ENCODE measurements at places on chromosomes 12 and 14.

GRCh38 chr14:58659846-58660245 is 22.1 kb downstream of the DACT1 start:
- DNase-seq = no peak

- DNase-seq = no peak
These were observed 103.2 kb upstream of the DAAM1 start for GRCh38 chr14:59085207-59085739.

- no peak for DNase-seq
These were observed 154.0 kb downstream of the DAD1 start for GRCh38 chr14:22434901-22435550.

- peak; percentile 59 for DNase-seq
These were observed 20.0 kb downstream of the NFKBIA start for GRCh38 chr14:35384455-35385041.

- no peak for DNase-seq
These were observed 8.6 kb downstream of the NFATC4 start for GRCh38 chr14:24376448-24377070.

GRCh38 chr14:76267322-76268046 is 108.5 kb upstream of the ESRRB start:
- DNase-seq = peak; percentile 10

DNA sequence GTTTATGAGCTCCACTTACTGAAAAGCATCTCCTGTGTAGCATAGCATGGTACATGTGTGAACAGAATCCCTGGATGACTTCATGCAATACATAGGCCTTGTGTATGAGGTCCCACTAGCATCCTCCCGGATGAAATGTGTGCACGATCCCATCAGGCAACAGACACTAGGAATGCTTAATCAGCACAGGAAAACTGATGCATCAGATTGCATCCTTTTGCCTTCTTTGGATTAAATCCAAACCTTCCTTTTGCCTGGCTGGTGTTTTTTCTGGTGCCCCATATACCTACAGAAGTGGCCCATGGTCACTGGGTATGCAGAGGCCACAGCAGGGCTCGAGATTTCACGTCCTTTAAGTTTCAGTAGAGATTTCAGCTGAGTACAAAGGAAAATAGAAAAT is 120.9 kb upstream of the COCH start:
- DNase-seq = no peak

DNA sequence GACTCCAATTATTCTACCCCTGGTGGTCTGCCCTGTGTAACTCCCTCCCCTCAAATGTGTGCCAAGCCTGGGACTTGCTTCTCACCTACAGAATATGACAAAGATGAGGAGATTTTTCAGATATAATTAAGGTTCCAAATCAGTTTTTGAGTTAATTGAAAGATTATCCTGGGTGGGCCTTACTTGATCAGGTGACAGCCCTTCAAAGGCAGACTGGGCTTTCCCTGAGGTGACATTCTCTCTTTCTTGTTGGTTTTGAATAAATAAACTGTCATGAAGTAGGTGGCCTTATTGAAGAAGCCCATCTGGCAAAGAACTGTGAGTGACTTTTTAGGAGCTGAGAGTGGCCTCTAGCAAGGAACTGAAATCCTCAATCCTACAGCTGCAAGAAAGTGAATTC is 106.0 kb downstream of the BRMS1L start:
- DNase-seq = no peak

DNA sequence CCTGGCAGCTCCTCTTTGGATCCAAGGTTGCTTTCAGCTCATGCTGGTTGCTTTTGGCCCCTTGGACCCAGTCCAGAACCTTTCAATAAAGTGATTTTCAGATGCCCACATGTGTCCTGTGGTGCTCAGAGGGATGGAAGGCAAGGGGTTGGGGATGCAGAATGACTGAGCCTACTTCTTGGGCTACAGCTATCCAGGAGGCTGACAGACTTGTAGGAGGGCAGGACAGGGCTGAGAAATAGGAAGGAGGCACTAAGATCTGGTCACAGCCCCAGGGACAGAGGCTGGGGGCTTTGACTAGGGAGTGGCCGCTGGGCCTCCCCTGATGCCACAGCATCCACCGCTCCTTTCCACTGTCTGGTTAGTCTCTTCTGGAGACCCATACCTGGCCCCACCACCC is 1.2 kb upstream of the HOXC11 start:
- DNase-seq = no peak

- no peak for DNase-seq
These were observed 72.4 kb downstream of the RNF34 start for GRCh38 chr12:121472150-121472905.

DNA sequence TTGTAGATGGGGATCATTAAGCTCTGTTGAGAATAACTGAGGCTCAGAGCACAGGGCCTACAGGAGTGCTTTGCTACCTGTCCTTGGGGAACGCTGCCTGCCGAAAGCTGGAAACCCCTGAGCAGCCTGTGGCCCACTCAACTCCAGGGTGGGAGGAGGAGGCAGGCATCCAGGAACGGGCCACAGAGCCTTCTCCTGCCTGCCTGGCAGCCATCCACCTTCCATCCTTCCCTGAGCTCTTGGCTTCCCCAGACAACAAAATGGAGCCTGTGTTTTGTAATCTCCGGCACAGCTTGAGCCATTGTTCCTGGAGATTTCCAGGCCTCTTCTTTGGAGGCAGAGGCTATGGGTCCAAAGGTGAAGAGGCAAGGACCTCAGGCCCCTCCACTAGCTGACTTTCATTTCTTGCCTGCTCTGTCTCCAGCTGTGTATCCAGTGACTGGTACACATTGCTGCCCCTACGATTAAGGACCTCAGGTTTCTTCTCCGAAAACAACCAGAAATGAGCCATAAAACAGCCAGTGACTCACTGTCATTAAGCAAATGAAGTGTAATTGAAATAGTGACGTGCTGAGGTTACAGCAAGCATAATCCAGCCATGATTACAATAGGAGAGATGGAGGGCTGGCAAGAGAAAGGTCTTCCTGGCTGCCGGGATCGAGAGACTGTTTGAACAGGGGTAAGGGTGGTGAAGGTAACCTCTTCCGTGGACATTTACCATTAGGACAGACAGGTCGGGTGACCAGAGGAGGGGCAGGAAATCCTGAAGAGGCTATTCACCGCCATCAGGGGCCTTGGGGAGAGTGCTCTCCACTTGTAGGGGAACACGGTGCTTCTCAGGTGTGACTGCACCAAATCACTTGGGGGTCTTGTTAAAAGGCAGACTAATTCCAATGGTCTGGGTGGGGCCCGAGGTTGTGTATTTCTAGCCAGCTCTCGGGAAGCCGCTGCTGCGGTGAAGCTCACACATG is 56.3 kb upstream of the KCNA5 start:
- DNase-seq = no peak

- DNase-seq = no peak
These were observed 149.0 kb upstream of the ARID2 start for GRCh38 chr12:45580356-45580969.

GRCh38 chr14:77469067-77469505 is 11.2 kb downstream of the AHSA1 start:
- no peak for DNase-seq

GRCh38 chr12:101697930-101698799 is 725 bp downstream of the CHPT1 start:
- peak; percentile 51 for DNase-seq

DNA sequence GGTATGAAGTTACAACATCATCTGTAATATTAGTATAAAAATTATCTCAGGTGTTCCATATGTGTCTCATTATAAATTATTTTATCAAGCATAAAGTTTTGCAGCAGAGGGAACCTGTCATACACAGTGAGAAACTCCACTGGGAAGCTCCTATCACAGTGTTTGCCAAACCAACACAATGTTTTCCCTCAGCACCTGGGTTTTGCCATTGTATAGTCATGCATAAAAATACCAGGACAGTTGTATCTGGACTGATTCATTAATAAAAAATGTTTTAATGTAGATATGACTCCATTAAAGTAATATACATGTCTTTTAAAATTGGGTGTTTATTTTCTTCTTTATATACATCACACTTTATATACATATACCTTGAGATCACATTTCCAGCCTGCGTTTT is 56.6 kb downstream of the METTL25 start:
- no peak for DNase-seq

- peak; percentile 87 for DNase-seq
These were observed at the start of gene ACRBP for GRCh38 chr12:6647083-6647604. TSS of gene ACRBP (minus strand) at chr12:6647432. CDS start at chr12:6647366, 66 bp downstream.

GRCh38 chr14:54194501-54194900 is 202.3 kb upstream of the CDKN3 start:
- DNase-seq = no peak

- no peak for DNase-seq
These were observed 105.9 kb downstream of the PLXNC1 start for GRCh38 chr12:94254270-94254669.

- DNase-seq = peak; percentile 20
These were observed 10.5 kb upstream of the OR10P1 start for GRCh38 chr12:55626154-55626553.

DNA sequence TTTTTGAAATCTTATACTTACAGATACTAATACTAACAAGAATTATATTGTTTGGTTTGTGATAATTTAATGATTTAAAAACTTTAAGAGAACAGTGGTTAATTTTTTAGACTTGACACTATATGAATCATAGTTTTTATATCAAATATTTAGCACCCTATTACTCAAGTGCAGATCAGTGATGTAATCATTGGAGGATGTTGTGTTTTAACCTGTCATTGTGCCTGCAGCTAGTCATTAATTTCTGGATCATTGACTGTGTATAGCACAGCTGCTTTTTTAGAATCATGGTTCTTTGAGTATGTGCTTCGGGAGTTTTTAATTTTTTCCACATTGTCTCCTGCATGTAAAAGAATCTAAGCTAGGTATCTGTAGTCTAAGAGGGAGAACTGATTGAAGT is 17.3 kb downstream of the ARID4A start:
- DNase-seq = no peak

DNA sequence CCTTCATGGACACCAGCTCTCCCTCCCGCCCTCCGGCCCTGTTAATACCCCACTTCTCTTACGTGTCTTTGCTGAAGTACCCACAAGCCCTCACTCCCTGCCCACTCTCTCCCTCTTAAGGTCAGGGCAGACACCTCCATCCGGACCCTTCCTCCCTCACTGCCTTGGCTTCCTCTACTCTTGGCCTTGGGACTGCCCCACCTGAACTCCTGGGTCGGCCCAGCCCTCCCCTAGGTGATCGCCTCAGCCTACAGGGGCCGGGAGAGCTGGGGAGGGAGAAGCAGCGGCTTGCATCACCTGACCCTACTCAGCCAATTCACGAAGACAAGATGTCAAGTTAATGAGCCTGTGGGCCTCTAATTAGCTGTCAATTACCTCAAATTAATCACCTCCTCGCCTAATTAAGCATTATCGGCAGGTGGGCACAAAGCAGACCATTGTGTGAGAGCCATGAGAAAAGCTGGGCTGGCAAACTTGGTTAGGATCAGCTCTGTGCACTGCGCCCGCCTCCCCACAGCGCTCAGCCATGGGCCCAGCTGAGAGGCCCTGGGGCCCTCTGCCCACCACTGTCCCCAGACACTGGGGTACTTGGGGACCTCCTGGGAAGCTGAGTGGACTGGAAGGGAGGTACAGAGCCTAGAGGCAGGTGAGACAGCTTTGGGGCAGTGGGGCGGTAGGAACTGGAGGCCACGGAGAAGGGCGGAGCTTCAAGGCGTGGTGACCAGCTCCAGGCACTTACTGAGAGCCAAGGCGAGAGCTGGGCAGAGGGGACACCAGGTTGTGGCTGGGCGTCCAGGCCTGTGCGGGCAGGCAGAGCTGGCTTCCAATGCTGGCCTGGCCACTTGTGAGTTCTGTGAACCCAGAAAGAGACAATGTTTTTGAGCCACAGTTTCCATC is 25.1 kb upstream of the VSX2 start:
- DNase-seq = no peak

DNA sequence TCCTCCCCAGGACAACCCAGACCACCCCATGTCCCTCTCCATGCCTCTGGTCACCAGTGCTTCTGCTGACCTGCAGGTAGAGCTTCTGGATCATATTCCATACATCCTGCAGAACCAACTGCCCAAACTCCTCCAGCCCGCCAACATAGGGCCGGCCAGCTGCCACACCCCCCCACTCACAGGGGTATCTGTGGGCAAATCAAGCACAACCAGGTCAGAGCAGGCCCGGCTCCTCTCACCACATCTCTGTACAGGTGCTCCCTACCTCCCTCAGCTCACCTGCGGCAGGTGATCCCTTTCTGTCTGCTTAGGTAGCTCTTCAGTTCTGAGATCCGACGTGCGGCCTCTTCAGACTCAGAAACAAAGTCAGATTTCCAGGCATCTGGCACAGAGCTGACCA is 29.0 kb downstream of the TEP1 start:
- no peak for DNase-seq

DNA sequence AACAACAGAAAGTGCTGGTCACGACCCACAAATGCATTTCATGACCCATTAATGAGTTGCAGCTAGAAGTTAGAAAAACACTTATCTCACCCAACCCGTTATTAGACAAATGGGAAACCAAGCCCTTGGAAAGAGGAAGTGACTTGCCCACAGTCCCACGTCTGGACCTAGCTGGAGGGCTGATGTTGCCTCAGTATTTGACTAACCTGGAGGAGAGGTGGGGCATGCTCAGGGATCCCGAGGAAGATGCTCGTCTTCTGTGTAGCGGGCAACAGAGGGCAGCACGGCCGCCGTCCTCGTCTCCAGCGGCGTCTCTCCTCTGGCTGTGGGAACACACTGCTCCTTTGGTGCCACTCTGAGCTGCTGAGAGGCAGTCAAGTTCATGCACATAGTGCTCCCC is 12.7 kb downstream of the CCND2 start:
- peak; percentile 73 for DNase-seq

DNA sequence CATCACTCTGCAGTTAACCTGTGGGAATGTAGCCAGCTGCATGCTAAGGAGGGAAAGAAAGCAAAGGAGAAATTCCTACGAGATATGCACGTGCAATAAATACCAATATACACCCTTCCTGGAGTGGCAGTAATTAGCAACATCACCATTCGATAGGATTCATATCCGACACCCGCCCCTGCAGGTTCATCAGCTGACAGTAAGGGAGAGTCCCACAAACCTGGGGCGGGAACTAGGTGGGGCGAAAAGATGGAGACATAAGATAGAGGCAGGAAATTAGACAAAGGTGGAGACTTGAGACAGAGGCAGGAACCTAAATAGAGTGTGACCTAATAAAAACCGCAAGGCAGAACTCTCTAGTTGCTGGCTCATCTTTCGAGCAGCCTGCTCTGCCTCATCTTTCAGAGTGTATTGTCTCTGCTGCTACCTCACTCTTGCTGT is 51.6 kb downstream of the PLEKHG3 start:
- no peak for DNase-seq

GRCh38 chr14:63677891-63678379 is 36.3 kb upstream of the WDR89 start:
- DNase-seq = no peak

DNA sequence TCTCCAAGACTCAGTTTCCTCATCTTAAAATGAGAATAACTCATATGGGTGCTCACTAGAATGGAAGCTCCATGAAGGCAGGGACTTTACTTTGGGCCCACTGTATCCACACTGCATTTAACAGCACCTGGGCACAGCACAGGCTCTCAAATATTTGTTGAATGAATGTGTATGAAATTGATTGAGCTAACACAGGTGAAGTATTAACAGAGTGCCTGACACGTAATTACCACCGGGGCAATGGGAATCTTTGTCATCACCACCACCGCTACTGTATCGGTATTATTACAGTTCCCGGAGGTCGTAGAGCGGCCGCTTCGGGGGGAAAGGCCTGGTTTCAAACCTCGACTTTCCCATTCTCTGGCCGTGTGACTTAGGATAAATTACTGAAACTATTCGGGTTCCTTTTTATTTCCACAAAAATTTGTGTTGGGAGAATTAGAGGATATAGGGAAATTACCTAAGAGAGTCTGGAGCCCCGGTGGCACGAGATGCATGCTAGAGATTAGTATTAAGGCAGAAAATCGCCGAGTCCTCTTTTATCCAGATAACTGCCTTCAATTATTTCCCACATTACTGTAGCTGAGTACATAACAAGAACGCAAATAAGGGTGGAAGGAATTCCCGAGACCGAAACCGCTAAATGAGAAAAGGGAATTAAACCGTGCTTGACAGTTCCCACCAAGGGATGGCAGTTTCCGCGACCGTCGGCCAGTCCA is 1.0 kb upstream of the RIC8B start:
- no peak for DNase-seq

Measured in suppressor macrophage (primary cell).